Eye (tissue), 1 donor: ENCODE measurements at places on chromosomes 5 and 9.
A peak's percentile ranks its signal among the peaks of the same experiment; 100 is the strongest.

DNA sequence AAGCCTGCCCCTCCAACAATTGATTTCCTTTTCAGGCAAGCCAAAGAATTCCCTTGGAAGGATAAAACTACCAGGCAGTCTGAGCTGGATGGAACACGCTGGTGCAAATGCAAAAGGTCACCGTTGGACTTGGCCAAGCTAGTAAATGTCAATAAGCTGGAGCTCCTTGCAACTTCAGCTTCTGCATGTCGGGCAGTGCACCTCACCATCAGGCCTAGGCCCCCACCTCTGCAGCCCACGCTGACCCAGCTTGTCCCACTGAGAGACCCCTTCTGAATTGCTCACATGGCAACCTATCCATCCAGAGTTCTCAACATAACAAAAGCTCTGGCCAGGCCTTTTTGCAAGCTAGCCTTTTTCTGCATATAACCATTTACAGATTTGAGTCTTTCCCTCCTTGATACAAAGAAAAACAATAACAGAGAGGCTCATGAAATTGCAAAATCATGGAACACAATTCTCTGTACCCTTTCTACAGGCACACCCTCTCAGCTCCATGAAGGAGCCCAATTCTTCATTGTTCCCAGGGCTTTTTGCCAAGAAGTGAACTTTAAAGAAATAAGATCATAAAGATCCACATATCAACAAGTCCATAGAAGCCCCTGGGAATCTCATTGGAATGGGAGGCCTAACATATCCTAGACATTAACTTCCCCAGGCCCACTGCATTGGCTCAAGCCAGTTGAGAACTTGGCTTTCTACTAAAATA, 123.9 kb upstream of the SLIT3 start:
- DNase-seq = no peak

GRCh38 chr9:89732295-89732938, 127.6 kb downstream of the GADD45G start:
- no peak for DNase-seq

DNA sequence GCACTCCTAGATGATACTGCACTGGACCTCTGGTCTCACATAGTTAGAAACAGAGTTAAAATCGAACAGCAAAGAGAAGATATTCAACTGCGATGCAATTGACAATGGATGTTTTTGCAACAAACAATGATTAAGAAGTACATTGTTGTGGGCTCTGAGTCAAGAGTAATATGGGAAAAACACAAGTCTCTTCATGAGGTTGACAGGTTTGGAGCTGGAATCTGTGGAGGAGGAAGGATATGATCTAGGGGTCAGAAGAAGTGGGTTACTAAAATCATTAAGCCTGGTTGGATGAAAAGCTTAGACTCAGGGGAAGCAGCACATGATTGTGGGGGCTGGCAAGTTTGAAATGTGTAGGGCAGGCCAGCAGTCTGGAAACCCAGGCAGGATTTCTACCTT, 53.1 kb downstream of the PDCD1LG2 start:
- DNase-seq = no peak

- peak; percentile 79 for DNase-seq
Observed at GRCh38 chr5:170151097-170151831, 45.6 kb downstream of the FOXI1 start.

GRCh38 chr9:134937164-134937555, 19.4 kb upstream of the FCN1 start:
- DNase-seq = no peak

- DNase-seq = peak; percentile 78
Observed at GRCh38 chr5:83711982-83712601, 8.6 kb downstream of the HAPLN1 start.

- DNase-seq = no peak
Observed at GRCh38 chr5:43675357-43675756, 72.4 kb downstream of the NNT start.

DNA sequence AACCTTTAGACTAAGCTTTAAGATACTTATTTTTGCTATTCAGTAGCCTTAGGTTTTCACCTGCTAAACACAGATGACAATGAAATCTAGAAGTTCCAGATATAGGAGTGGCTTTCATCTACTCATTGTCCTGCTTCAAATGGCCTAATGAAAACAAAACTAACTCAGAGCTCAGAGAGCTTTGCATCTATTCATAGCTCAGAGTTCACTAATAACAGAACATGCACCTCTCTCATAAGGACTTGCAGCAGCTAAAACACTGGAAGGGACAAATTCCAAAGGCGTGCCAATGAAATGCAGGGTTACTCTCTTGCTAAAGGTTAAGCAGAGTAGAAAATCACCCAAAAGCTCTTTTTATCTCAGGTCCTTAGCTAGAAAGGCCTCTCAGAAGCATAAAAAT, 29.0 kb downstream of the SLC31A2 start:
- DNase-seq = no peak

- DNase-seq = peak; percentile 81
Observed at GRCh38 chr9:93958819-93959682, 3.9 kb upstream of the BARX1 start.

DNA sequence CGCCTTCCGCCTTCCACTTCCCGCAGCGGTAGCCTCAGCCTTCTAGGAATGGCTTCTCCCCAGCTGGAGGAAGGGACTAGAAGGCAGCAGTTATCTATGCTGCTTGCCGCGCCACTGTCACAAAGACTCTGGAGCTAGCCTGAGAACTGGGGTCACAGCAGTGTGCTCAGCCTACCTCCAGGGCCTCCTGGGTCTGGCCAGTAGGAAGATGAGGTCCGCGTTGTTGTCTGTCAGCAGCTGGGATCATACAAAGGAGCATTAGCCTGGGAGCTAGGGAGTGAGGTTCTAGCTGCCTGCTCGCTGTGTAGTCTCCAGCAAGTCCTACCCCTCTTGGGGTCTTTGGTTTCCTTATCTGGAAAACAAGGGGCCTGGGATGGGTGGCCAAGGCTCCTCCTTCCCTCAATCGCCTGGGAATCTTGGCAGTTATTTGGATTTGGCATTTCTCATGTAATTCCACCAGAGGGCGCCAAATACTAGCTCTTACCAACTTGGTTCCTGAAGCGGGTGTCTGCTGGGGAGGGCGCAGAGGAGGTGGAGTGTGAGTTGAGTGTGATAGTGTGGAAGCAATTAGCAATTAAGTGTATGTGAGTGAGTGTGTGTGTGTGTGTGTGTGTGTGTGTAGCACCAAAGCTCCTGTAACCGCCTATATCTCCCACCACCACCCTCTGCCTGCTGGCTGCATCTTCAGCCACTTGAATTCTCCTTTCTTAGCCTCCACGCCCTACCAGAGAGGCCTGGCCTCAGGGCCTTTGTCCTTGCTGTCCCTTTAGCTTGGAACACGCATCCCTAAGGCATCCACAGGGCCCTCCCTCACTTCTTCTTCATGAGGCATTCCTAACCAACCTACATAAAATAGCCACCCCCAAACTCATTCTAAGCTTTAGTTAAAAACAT, 97.1 kb downstream of the ENTREP1 start:
- peak; percentile 91 for DNase-seq

DNA sequence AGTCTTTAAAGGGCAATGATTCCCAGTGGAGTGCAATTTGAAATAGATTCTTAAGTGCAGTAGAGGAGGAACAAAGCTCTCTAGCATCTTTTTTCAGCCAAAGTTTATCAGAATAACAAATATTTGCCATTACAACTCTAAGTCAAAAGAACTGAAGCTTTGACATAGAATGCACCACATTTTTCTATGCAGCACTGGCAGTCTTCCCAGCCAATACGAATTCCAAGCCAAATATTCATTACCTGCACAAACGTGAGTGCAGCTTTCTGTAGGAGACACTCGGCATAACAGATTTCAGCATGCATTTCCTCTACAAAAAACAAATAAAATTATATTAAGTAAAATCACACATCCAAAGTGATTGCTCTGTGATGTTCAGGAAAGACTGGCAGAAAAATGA, 103.4 kb downstream of the TTC39B start:
- DNase-seq = no peak

DNA sequence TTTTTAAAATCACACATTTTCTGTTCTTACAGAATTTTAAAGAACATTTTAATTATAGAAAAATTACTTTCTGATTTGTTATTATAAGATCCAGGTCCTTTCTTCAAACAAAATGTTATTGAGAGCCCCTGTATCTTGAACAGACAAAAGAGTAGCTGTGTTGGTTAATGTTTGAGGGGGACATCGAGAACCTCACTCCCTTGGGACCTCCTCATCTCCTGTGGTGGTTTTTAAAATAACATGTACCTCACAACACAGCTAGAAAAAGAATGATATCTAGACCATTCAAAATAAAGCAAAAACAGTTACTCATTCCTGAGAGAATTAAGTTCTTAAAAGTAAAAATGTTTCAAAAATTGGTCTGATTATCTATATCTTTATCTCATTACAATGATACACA, 54.7 kb downstream of the VCAN start:
- DNase-seq = no peak

- DNase-seq = peak; percentile 13
Observed at GRCh38 chr9:135978642-135979546, 17.7 kb upstream of the UBAC1 start.

GRCh38 chr5:115467628-115468027, 76.9 kb downstream of the FEM1C start:
- DNase-seq = no peak

GRCh38 chr9:105342147-105342505, 97.7 kb downstream of the SLC44A1 start:
- DNase-seq = no peak

GRCh38 chr9:135519179-135519971, 1.9 kb upstream of the LCN1 start:
- DNase-seq = no peak

- no peak for DNase-seq
Observed at GRCh38 chr5:7881091-7881490, 12.1 kb downstream of the MTRR start.

GRCh38 chr5:9318031-9318430, 227.8 kb downstream of the SEMA5A start:
- no peak for DNase-seq

GRCh38 chr5:602466-603035, 9.6 kb upstream of the CEP72 start:
- DNase-seq = no peak

DNA sequence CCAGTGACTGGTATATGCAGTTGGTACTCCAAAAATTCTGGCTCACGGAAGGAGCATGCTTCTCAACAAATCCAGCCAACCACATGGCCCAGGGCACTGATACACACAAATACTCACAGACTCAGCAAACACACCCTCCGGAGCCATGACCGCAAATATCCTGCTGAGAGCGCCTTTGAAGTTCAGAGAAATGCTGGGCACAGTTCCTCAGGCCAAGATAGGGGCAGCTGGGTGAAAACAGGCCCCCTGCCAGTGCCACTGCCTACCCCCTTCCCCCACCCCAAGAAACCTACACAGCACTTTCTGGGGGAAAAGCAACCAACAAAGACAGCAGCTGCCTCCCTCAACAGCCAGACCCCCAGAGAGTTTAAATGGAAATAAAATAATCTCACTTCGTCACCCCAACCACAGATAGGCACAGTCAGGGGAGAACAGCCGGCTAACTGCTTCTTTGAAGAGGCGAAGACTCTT, 120.0 kb downstream of the C5orf15 start:
- DNase-seq = no peak

DNA sequence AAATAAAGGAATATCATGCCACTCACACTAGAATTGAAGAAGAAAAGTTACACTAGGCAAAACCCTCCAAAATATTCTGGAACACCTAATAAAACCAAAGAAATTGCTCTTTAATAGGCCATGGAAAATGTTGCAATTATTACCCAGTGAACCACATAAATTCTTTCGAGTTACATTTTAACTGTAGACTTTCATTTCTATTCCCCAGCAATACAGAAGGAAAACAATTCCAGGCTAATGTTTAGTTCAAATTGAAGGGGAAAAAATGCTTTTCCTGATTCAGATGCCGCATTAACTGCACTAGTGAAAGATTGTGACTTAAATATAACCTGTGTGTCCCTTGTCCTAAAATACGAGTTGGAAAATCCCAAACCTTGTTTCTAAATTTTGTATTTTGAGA, 439.3 kb upstream of the ADAMTS16 start:
- no peak for DNase-seq

GRCh38 chr5:59293700-59294099, 599.8 kb downstream of the PDE4D start:
- no peak for DNase-seq

DNA sequence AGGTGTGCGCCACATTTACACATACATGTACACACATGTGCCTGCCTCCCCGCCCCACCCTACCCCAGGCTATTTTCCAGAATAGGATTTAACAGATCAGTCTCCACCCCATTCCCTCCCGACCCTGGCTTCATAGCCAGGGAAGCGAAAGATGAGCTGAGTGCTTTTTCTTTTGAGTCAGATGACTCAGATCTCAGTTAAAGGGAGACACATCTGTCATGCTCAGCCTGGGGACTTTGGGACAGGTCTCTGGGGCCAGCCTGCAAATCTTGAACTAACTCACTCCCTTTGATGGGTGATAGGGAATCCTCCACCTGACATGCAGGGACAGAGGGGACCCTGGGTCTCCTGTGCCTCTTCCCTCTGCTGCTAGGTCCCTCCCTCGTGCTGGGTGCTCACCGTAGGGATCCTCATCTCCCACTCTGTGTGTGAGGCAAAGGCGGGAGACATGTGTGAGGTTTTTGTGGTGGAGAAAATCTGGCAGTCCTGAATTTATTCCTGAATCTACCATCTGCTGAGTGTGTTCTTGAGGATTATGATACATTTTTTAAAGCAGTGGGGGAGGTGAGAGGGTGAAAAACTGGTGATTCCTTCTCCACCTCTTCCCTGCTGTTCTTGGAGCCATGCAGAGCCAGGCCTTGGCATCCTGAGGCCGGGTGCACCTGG, 37.7 kb downstream of the NEUROG1 start:
- peak; percentile 62 for DNase-seq

GRCh38 chr5:100803397-100803796, 99.7 kb downstream of the ST8SIA4 start:
- DNase-seq = no peak

DNA sequence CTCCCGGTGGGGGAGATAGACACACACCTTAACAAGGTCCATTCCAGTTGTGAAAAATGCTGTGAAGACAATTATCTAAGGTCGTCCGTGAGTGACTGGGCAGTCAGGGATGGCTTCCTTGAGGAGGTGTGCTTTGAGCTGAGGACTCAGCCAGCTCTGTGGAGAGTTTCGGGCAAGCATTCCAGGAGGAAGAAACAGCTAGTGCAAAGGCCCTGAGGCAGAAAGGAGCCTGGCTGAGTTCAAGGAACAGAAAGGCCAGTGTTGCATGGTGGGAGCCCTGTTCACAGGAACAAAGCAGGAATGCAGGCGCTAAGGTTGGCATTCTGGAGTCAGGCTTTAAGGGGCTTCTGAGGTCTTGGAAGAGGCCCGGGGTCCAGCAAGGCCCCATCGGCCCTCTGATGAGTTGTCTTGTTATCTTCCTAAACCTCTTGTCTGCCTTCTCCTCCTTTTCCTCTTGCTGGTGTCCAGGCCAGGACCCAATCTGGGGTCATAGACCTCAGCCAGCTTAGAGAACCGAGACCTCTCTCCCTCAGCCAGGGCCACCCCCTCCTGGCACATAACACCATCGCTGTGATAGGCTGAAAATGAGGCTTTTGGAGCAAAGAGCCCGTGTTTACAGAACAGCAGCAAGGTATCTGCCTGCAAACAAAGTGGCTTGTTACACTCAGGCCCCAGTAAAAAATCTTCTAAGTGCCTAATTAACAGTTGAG, 270.2 kb upstream of the MVB12B start:
- DNase-seq = no peak

DNA sequence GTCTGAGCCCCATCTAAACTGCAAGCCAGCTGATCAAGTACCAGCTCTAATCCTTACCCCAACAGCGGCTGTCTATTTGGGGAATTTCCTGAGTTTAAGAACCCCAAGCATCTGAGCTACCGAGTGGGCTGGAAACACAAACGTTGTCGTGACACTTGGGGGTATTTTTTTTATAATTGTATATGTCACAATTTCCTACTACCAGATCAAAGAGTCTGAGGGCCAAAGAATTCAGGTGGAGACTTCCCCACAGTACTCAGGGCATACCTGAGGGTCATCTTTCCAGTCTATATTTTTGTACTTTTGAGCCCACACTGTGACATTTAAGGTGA, 42.8 kb downstream of the PTTG1 start:
- no peak for DNase-seq
